ENCODE measurements at places on chromosomes 2 and 18. TPM values are rescaled to one million over a fixed set of nuclear protein-coding genes. Genes with fewer than 3 reads are reported as not detected.

PLEKHH2 gene
- 58.2 TPM for total RNA-seq

MLPH gene
- total RNA-seq, result 0.69 TPM

DPP4 gene
- 1.0 TPM for total RNA-seq

PIK3C3 gene
- 33.4 TPM for total RNA-seq

FANCL gene
- total RNA-seq, result 28.3 TPM

MORN2 gene
- 13.0 TPM for total RNA-seq
